Left ventricle myocardium inferior (tissue), 1 donor: ENCODE measurements at places on chromosomes 3 and 15. TPM values are rescaled to one million over a fixed set of nuclear protein-coding genes. Genes with fewer than 3 reads are reported as not detected.

Gene LMAN1L
- total RNA-seq: 8.1 TPM

DNA sequence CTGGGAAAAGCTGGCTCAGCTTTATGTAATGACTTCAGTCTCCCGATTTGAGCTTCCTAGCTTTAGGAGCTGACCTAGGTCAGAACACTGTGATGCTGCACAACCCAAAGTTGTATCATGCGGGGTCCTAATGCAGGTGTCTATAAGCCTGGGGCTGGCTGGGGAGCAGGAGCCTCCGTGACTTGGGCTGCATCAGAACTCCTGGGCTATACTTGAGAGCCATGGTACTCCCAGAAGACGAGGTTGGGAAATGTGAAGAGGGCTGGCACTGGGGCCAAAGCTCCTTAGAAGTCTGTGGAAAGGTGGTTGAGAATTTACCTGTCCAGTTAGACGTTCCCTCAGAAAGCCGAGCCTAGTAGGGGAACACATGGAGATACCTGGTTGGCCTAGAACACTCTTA, 57.0 kb downstream of the BSN start:
- H3K27me3 ChIP-seq: no peaks in the 10 kb centered on the region
- H3K4me3 ChIP-seq: no peak overlapping the region
- H3K4me1 ChIP-seq: peaks cover 18% of the 10 kb centered on the region
- no peak overlapping the region for H3K27ac ChIP-seq

- DNase-seq: no peak
- H3K36me3 ChIP-seq: no peaks in the 10 kb centered on the region
- H3K27me3 ChIP-seq: no peaks in the 10 kb centered on the region
- H3K27ac ChIP-seq: peak overlapping the region; percentile 87
- no peak overlapping the region for H3K4me3 ChIP-seq
Observed at GRCh38 chr3:188350961-188351360, 197.0 kb downstream of the LPP start.

DNA sequence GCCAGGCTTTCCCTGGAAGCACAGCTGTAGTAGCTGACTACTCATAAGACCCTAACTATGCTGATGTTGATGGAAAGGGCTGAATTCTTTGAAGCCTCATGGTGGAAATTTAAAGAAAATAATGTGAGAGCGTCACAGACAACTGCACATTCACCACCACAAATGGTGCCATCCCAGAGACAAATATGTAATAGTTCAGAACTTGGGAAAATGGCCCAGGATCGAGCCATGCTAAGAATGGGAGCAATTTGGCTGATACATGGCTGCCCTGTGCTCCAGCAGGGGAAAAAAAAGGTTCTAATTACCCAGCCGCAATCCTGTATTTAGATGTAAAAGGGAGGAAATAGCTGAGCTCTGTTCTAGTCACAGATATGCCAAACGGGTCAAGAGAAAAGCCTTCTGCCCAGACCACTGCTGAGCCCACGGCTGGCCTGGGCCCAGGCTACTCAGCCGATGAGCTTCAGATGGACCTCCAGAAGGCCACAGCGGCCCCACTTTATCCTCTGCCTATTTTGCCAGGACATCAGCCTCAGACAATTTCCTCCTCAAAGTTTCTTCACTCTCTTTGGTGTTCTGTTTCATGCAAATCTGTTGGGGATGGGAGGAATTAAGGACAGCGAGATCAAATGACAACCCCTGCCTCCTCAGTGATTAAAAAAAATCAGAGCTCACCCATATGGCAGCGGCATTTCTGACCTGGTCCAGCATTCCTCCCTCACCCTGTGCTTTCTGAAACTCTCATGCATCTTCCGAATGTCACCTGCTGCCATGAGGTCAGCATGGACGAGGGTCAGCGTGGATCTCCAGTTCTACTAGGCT, 54.5 kb upstream of the MEX3B start:
- no peaks in the 10 kb centered on the region for H3K4me1 ChIP-seq
- H3K27me3 ChIP-seq: no peaks in the 10 kb centered on the region
- no peaks in the 10 kb centered on the region for H3K36me3 ChIP-seq

- DNase-seq: no peak
- no peaks in the 10 kb centered on the region for H3K36me3 ChIP-seq
- H3K4me3 ChIP-seq: peak overlapping the region; percentile 36
- no peaks in the 10 kb centered on the region for H3K27me3 ChIP-seq
- H3K27ac ChIP-seq: peak overlapping the region; percentile 81
Observed at GRCh38 chr3:107958146-107958545, 132.7 kb downstream of the CD47 start.

GRCh38 chr3:168497183-168497582, 401.5 kb upstream of the GOLIM4 start:
- H3K27ac ChIP-seq: no peak overlapping the region
- no peak for DNase-seq
- H3K36me3 ChIP-seq: no peaks in the 10 kb centered on the region
- H3K4me1 ChIP-seq: no peaks in the 10 kb centered on the region
- H3K4me3 ChIP-seq: no peak overlapping the region
- H3K27me3 ChIP-seq: no peaks in the 10 kb centered on the region

DNA sequence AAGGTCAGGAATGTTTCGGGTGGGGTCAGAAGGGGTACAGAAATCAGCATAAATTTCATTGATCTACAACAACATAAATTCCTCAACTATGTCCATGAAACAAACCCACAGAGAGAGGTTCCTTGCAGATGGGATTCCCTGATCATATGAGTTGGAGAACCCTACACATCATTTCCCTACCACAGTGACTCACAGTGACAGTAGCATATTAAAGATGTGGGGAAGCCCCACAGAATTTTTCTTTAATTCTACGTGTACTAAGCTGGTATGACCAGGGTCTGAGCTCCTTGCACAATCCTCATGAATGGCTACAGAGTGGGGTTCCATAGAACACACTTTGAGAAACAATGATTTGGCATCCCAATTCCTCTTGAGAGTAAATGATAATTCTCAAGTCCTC, 116.9 kb upstream of the RAD18 start:
- no peak for DNase-seq
- no peaks in the 10 kb centered on the region for H3K27me3 ChIP-seq
- no peaks in the 10 kb centered on the region for H3K36me3 ChIP-seq
- no peaks in the 10 kb centered on the region for H3K4me1 ChIP-seq
- H3K27ac ChIP-seq: no peak overlapping the region

Gene FRG2C
- total RNA-seq: not detected

Gene LIPC
- 1.5 TPM for total RNA-seq

GRCh38 chr3:188294113-188294512, 140.2 kb downstream of the LPP start:
- peaks cover 83% of the 10 kb centered on the region for H3K4me1 ChIP-seq
- DNase-seq: no peak
- H3K27ac ChIP-seq: peak overlapping the region; percentile 86

- H3K36me3 ChIP-seq: no peaks in the 10 kb centered on the region
- no peaks in the 10 kb centered on the region for H3K27me3 ChIP-seq
- no peak for DNase-seq
- H3K4me1 ChIP-seq: no peaks in the 10 kb centered on the region
- H3K4me3 ChIP-seq: no peak overlapping the region
Observed at GRCh38 chr15:50543556-50543955, 2.9 kb downstream of the USP50 start.

DNA sequence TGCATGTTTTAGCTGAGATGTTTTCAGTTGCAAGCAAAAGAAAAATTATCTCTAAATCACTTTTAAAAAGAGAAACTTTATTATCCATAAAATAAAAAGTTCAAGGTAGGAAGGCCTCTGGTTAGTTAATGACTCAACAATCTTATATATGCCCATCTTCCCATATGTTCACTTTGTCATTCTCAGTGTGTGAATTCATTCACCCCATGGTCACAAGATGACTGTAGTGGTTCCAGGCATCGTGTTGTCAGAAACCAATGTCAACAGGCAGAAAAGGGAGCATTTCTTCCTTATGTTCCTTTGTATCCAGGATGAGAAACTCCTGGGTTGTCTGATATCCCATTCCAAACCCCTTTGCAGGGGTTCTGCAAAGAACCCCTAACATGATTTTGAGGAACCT, 119.9 kb upstream of the RAP2B start:
- no peak overlapping the region for H3K27ac ChIP-seq
- DNase-seq: no peak
- no peaks in the 10 kb centered on the region for H3K36me3 ChIP-seq
- H3K4me1 ChIP-seq: no peaks in the 10 kb centered on the region

DNA sequence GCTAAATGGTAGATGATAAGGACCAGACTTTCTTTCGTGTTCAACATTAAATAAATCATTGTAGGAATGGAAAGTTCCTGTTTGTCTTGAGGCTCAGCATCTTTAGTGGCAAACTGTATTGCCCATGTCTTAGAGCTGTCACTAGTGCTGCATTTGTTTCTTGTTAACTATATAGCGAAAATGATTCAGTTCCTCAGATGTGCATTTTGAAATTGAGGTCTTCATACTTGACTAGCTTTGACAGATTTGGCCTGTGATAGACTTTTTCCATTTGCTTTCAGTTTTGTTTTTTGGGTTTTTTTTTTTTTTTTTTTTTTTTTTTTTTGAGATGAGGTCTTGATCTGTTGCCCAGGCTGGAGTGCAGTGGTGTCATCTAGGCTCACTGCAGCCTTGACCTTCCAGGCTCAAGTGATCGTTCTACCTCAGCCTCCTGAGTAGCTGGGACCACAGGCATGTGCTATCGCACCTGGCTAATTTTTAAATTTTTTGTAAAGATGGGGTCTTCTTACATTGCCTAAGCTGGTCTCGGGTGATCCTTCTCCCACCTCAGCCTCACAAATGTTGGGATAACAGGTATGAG, 9.5 kb upstream of the RPLP1 start:
- no peaks in the 10 kb centered on the region for H3K36me3 ChIP-seq
- no peaks in the 10 kb centered on the region for H3K27me3 ChIP-seq
- no peak overlapping the region for H3K4me3 ChIP-seq
- H3K27ac ChIP-seq: no peak overlapping the region
- DNase-seq: no peak

Gene C15orf62
- 0.30 TPM for total RNA-seq

GRCh38 chr3:33052671-33053070, 44.3 kb downstream of the GLB1 start:
- no peaks in the 10 kb centered on the region for H3K27me3 ChIP-seq
- DNase-seq: no peak
- peaks cover 83% of the 10 kb centered on the region for H3K36me3 ChIP-seq
- H3K27ac ChIP-seq: peak overlapping the region; percentile 54

DNA sequence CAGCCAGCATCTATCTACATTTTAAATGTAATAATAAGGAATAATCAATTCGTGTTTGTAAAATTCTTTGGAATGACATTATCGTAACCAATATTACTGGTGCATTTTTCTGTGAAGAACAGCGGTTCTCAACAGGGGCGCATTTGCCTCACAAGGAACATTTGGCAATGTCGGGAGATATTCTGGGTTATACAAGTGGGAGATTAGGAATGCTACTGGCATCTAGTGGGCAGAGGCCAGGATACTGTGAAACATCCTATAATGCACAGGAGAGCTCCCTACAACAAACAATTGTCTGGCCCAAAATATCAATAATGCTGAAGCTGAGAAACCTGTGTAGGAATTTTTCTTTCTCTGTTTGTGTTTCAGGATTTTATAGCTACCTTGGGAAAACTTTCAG, 25.0 kb downstream of the ACP3 start:
- peaks cover 17% of the 10 kb centered on the region for H3K4me1 ChIP-seq
- H3K27me3 ChIP-seq: peaks cover 7% of the 10 kb centered on the region
- no peak overlapping the region for H3K4me3 ChIP-seq
- H3K27ac ChIP-seq: no peak overlapping the region
- no peak for DNase-seq
- H3K36me3 ChIP-seq: no peaks in the 10 kb centered on the region

Gene CPNE9
- 0.16 TPM for total RNA-seq

- no peak overlapping the region for H3K4me3 ChIP-seq
- peaks cover 100% of the 10 kb centered on the region for H3K27me3 ChIP-seq
- H3K4me1 ChIP-seq: peaks cover 35% of the 10 kb centered on the region
Observed at GRCh38 chr3:147416931-147417330, 7.8 kb downstream of the ZIC1 start.

Gene TUSC7
- not detected for total RNA-seq

- H3K36me3 ChIP-seq: no peaks in the 10 kb centered on the region
- no peaks in the 10 kb centered on the region for H3K27me3 ChIP-seq
- no peak overlapping the region for H3K4me3 ChIP-seq
- peaks cover 62% of the 10 kb centered on the region for H3K4me1 ChIP-seq
- peak overlapping the region; percentile 91 for H3K27ac ChIP-seq
Observed at GRCh38 chr15:99476413-99477222, 89.2 kb upstream of the MEF2A start.

Gene LTF
- total RNA-seq: 2.7 TPM

GRCh38 chr3:196688349-196688748, 23.7 kb downstream of the CEP19 start:
- no peak overlapping the region for H3K27ac ChIP-seq
- no peak overlapping the region for H3K4me3 ChIP-seq
- H3K4me1 ChIP-seq: peaks cover 9% of the 10 kb centered on the region
- peak; percentile 44 for DNase-seq
- H3K36me3 ChIP-seq: no peaks in the 10 kb centered on the region

- no peak for DNase-seq
- no peaks in the 10 kb centered on the region for H3K4me1 ChIP-seq
- no peaks in the 10 kb centered on the region for H3K27me3 ChIP-seq
- H3K36me3 ChIP-seq: no peaks in the 10 kb centered on the region
Observed at GRCh38 chr3:156176048-156176447, 55.7 kb downstream of the KCNAB1 start.
